Fibroblast of villous mesenchyme (primary cell): ENCODE measurements at places on chromosomes 11 and 22.
A peak's percentile ranks its signal among the peaks of the same experiment; 100 is the strongest.

DNA sequence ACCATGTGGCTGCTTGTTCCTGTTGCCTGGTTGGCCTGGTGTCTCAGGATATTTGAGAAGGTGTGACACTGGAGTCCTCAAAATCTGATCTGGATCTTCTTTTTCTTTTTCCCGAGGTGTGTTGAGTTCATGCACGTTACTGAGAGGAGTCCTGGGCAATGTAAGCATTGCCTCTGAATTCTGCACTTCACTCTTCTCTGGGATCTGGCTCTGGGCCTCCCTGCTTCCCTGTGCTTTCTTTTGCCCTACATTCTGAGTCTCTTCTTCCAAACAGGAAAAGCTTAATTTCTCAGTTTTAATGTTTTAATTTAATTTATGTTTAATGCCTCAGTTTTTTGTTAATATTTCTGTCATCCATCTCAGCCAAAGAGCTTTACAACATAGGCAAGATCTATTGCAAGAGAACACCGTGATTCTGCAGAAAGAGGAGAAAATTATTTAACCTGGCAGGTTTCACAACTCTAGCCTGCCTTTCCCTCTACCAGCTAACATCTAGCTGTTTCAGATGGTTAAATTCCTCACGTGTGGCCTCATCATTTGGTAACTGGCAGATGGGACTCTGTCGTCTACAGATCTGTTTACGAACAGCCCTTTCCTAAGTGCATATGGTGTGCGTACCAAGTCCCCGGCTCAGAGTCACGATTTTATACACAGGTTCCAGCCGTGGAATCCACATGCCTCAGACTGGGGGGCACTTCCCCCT lies 24.7 kb downstream of the LDLRAD3 start:
- no peak for DNase-seq

GRCh38 chr11:117932426-117932825 lies 3.2 kb upstream of the TMPRSS13 start:
- DNase-seq, result no peak

- peak; percentile 92 for DNase-seq
Observed at GRCh38 chr11:132064987-132065620, 694.7 kb downstream of the NTM start.

GRCh38 chr22:45254789-45255278 lies 14.1 kb upstream of the KIAA0930 start:
- no peak for DNase-seq

DNA sequence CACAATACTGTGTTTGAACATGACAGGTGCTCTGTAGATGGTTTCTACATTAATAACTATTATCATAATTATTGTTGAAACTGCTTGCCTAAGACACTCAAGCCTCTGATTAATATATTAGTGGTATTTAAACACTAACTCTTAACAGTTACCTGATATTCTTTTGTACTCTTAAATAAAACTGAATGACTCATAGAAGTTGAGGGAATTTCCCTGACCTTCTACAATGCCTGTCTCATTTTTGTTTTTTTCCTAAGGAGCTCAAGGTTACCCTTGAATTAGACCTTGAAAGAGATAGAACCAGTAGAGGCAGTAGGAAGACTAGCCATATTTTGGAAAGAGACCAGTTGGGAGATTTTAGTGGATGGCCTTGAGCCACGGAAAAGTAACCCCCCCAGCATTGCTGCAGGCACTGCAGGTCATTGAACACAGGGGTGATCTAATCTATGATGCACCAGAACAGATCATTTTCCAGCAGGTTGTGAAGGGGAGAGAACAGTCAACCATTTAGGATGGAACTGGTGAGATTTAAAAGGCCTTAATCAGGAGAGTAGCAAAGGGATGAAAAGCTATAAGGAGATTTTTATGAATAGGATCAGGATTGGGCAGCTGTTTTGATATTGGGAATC lies 148.3 kb downstream of the PGR start:
- no peak for DNase-seq

DNA sequence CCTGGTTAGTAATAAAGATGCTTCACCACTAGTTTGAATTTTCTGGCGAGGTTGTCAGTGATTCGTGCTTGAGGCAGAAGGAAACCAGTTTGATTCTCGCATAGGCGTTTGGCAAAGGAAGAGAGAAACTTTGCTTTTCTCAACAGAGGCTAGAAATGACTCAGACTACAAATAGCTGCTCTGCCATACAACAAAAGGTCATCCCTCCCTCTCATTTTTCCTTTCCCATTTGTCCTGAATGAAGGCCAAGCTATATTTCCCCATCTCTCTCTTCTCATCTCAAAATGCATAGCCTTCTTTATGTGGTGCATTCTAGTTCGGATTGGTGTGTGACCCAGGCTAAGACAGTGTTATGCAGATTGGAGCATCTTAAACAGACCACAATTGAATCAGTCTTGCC lies 741.4 kb downstream of the NTM start:
- DNase-seq, result peak; percentile 63

DNA sequence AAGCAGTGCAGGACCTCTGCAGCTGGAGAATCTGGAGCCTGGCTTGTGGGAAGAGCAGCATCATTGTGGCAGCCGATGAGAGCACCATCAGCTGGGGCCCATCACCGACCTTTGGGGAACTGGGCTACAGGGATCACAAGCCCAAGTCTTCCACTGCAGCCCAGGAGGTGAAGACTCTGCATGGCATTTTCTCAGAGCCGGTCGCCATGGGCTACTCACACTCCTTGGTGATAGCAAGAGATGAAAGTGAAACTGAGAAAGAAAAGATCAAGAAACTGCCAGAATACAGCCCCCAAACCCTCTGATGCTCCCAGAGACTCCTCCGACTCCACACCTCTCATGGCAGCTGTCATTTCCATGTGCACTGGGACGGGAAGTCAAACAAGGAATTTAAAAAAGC lies 35.6 kb downstream of the ASRGL1 start:
- DNase-seq, result no peak

GRCh38 chr22:39240831-39241793 lies 3.7 kb downstream of the PDGFB start:
- peak; percentile 37 for DNase-seq

- no peak for DNase-seq
Observed at GRCh38 chr11:116177521-116178210, 595.1 kb downstream of the BUD13 start.

DNA sequence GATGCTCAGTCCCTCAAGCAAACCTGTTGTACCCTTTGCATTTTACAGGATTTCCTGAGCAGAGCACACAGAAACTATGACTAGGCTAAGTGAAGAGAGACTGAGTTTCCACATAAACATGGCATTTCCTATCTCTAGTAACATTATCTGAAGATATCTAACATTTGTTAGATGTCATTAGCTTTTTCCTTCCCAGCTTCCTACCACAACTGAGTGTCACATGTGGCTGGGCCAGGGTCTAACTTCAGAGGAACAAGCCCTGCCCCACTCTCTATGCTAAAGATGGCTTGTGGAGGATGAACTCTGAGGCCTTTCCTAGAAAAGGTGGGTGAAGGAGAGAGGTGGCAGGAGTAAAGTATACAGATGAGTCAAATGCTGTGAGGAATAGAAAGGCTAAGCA lies 16.5 kb downstream of the C22orf42 start:
- no peak for DNase-seq
